ENCODE measurements at places on chromosomes 6 and 20.

GRCh38 chr6:122953766-122954165 lies 42.3 kb upstream of the CLVS2 start:
- DNase-seq = no peak

- no peak for DNase-seq
Measured at GRCh38 chr6:63449714-63450113, 122.6 kb upstream of the LOC128125822 start.

- no peak for DNase-seq
Measured at GRCh38 chr6:134657343-134657742, 292.6 kb downstream of the ALDH8A1 start.

DNA sequence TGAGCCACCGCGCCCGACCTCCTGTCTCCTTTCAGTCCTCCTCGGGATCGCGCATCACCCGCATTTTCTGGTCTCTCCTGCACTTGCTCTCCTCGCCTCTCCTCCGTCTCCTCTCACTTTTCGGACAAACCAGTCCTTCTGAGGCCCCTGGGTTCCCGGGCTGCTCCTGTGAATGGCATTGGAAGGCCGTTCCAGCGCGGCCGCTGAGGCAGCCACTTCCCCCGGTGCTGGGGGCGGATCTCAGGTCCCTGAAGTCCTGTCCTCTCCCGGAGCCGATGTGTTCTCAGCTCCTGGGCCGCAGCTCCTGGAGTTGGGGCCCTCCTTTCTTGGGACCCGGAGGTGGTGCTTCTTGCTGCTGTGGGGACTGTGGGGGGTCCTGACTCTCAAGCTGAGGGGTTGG lies 803 bp downstream of the MICB start:
- DNase-seq = no peak

DNA sequence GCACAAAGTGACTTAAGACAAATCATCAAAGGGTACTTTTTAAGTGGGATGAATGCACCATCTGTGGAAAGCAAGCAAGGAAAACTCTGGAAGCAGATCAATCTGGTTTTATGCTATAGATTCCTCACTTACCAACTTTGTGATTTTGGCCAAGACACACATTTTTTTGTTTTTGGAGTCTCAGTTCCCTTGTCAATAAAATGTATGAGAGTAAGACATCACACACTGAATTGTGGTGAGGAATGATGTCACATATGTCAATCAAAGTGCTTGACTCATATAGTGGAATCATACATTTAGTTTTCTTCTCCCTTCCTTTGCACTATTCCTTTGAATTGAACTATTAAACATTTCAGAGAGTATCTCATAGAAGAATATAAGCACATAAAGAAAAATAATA lies 620.5 kb upstream of the CITED2 start:
- DNase-seq = no peak

DNA sequence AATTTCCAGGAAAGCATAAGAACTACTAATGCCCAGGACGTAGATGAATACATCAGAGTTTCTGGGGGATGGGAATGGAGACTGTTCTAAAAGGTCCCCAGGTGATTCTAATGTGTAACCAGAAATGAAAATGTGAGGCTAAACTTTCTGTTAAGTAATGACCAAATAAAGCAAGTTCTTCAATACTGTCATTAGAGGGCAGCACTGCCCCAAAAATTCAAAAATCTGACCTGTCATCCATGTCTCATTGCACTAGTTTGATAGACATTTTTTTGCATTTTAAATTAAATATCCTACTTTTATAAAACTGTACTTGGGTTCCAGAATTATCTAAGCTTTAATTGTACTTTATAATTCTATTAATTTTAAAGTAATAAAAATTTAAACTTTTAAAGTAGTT lies 94.9 kb downstream of the RFX6 start:
- peak; percentile 44 for DNase-seq

DNA sequence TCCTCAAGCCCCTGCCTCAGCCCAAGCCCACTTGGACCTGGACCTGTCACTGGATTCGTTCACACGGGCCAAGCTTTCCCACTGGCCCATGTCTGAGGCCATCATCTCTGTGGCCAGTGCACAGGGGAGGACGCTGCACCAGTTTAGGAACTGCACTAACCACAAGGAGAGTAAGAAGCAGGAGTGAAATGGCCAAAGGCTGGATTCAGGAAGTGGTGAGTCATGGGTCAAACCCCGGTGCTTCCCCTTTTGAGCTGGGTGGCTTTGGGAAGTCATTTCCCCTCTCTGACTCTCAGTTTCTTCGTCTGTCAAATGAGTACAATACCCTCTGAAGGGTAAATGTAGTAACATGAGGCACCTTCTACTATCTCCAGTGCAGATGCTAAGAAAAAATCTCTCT lies 87.9 kb downstream of the CD40 start:
- DNase-seq = no peak

DNA sequence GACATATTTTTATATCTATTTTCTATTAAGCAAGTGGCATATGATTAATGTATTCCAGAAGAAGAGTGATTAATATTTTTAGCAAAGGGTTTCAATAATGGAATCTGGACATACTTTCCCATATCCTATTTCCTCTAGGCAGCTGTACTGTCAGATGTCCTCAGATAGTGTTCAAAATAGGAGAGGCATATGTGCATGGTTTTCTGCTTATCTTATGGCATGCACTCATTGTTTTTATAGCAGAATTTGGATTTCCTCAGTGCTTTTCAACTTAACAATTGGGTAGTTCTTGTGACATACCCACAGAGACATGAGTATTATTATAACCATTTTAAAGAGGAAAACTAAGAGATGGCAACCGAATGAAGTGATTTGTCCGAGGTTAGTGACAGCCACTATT lies 12.6 kb upstream of the SLC17A5 start:
- DNase-seq = no peak

- no peak for DNase-seq
Measured at GRCh38 chr6:109370336-109370735, 11.9 kb downstream of the CD164 start.

DNA sequence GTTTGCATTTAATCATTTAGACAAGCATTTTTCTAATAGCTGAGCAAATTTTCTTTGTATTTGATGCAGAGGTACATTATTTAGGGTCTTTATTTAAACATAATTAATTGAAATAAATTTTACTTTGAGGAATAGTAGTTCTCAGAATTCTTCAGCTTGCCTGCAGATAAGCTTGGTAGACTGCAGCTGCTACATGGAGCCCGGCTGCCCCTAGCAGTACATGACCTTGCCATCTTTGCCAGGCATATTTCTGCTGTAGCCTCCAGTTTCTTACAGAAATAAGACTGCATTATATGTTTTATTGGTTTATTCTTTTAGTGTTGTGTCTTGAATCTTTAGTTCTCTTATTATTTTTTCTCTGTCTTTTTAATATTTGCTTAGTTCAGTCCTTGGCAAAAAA lies 396.8 kb downstream of the QKI start:
- no peak for DNase-seq

GRCh38 chr20:13105864-13106457 lies 97.2 kb downstream of the SPTLC3 start:
- DNase-seq = peak; percentile 8

DNA sequence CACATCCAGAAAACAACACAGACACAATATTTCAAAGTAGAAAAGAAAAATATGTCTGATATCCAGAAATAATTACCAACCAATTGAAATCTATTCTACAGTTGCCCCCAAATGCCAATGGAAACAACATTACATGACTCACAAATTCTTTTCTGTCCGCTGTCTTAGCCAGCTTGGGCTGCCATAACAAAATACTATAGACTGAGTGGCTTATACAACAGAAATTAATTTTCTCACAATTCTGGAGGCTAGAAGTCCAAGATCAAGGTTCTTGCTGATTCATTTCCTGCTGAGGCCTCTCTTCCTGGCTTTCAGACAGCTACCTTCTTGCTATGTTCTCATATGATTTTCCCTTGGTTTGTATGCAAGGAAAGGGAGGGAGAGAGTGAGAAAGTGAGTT lies 698.1 kb downstream of the DHX35 start:
- DNase-seq = no peak

DNA sequence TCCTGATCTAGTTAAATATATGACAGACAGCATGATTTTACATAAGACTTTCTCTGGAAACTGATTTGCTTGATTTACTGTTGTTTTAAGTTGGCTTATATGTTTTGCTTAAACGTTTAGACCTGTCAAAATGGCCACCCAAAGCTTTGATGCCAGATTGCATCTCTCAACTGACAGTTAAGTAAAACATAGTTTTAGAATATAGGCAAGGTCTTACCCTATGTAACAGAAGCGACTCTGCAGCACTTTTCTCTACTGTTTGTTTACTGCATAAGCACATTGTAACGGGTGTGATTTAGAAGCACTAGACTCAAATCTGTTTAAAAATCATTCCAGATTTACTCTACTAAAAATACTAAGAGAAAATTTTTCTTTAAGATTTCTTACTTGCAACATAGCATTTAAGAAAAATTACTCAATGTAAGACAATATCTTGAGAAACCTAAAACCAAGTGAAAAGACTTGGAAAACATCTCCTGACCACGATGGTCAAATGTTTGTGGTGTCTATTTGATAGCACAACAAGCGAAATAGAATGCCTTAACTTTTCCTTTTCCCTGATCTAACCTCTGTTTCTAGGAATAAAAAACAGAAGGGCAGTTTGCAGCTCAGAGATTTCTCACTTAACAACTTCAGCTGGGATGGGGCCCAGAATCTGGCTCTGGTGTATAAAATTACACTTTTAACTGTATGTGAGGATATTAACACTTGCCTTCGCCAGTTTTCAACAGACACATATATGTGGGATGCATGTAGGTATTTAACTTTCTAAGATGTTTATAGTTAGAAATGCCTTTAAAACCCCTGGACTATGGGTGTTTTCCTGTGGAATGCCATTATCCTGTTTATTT lies 47.4 kb downstream of the AIG1 start:
- DNase-seq = no peak

DNA sequence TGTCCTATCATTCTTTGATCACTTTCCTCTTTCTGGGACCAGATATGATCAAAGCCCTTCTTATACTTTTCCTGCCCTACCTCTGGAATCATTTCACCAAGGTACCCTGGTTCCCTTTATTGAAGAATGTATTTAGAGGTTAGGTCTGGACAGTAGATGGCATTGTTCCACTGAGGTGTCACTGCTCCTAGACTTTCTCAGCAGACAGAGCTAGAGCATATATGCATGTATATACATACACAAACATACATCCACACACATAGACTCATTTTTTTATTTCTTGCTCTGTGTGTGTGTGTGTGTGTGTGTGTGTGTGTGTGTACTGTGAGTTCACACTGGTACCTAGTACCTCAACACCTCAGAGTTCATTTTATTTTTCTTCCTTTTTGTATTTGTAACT lies 40.9 kb downstream of the PTPRA start:
- DNase-seq = no peak

DNA sequence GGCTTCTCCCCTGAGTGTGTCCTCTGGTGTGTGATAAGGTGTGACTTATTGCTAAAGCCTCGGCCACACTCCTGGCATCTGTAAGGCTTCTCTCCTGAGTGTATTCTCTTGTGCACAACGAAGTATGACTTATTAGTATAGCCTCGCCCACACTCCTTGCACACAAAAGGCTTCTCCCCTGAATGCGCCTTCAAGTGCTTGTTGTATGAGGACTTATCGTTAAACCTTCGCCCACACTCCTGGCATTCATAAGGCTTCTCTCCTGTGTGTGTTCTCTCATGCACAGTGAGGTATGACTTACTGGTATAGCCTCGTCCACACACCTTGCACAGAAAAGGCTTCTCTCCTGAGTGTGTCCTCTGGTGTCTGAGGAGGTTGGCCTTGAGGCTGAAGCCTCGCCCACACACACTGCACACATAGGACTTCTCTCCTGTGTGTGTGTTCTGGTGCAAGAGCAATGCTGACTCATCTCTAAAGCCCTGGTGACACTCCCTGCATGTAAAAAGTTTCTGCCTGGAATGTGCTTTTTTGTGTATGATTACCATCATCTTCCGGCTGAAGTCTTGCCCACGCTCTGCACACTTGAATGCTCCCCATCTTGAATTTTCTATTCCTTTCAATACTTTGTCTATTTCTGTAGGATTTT lies 20.4 kb downstream of the ZNF337 start:
- no peak for DNase-seq

GRCh38 chr6:167781868-167782267 lies 44.8 kb upstream of the AFDN start:
- DNase-seq = no peak

DNA sequence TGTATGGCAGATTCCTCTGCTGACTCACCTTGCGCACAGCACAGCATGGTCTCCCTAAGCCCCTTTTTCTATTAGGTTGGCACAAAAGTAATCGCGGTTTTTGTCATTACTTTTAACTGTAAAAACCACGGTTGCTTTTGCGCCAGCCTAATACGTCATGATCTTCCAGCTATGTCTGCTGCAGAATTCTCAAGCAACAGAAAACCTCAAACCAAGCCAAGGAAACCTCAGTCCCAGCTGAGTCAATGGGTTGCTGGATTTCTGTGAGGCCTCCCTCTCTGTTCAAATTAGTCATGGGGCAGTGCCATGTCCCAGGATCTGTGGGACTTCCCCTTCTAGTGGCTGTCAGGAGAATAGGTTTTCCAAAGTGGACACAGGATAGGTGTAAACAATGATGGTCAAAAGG lies 15.7 kb upstream of the ENPP1 start:
- no peak for DNase-seq

- no peak for DNase-seq
Measured at GRCh38 chr6:123118811-123119210, 122.8 kb downstream of the CLVS2 start.

- DNase-seq = peak; percentile 21
Measured at GRCh38 chr20:36243726-36244125, 7.4 kb downstream of the AAR2 start.

DNA sequence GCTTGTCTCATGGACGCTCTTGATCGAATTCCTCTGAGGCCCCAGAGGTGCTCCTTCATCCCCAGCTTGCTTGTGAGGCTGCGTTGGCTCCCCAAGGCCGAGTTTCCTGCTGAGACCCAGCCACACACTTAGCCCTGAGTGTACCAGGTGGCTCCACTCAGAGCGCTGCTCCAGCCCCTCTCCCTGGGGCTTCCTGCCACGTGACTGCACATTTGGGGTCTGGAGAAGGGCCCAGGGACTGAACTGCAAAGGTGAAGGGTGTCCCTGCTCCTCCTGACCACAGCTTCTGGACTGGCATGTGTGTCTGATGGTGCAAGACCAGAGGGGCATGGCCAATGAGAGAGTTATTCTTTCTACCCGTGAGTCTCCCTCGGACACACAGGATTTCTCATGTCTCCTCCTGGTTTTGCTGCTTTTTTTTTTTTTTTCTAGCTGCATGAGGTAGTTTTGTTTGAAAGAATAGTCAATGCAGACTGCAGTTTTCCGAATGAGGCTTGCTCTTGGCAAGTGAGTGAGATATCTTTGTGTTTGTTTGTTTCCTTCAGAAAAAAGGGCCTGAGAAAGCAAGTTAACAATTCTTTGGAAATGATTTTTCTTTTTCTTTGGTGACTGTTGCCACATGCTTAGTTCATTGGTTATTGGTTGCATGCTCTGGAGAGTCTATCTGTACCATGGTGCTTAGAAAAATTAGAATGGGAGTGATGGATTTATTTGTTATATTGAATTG lies 3.1 kb upstream of the ZNF831 start:
- no peak for DNase-seq

- peak; percentile 36 for DNase-seq
Measured at GRCh38 chr20:54267483-54268003, 59.7 kb downstream of the PFDN4 start.

GRCh38 chr6:81876971-81877370 lies 124.5 kb upstream of the TENT5A start:
- DNase-seq = no peak

Data from LNCaP clone FGC (cell line).